ENCODE measurements at places on chromosomes 3 and 15. TPM values are rescaled to one million over a fixed set of nuclear protein-coding genes. Genes with fewer than 3 reads are reported as not detected.

Gene SIDT1
- total RNA-seq, result not detected

Gene ALPK3
- total RNA-seq, result 104 TPM

Gene AP3B2
- total RNA-seq, result not detected

Gene CSPG4
- total RNA-seq, result 4.7 TPM

Gene CCR3
- total RNA-seq, result not detected

Gene CXCR6
- total RNA-seq, result not detected

Gene MYRIP
- total RNA-seq, result 11.6 TPM

Gene WDR76
- 11.0 TPM for total RNA-seq

Gene NAALADL2
- 0.65 TPM for total RNA-seq

Gene UCN2
- not detected for total RNA-seq

Gene ATP10A
- 0.49 TPM for total RNA-seq

Gene PLS1
- total RNA-seq, result 1.8 TPM

Gene PAQR5
- under 0.01 TPM for total RNA-seq

Gene IQCF5
- total RNA-seq, result not detected

Gene GABRG3
- not detected for total RNA-seq

Gene EEF1AKMT4
- total RNA-seq, result 3.4 TPM

Gene ITPKA
- total RNA-seq, result 0.16 TPM

Gene ANKRD63
- total RNA-seq, result not detected

Gene GLCE
- total RNA-seq, result 56.7 TPM

Gene GABRR3
- not detected for total RNA-seq

Gene CTXN2
- total RNA-seq, result not detected

Gene ROPN1
- total RNA-seq, result not detected

Gene LDHAL6B
- not detected for total RNA-seq

Gene CPLX3
- not detected for total RNA-seq

Gene GNAT1
- total RNA-seq, result not detected

Gene CDC25A
- total RNA-seq, result 10.8 TPM

Gene THPO
- not detected for total RNA-seq

Gene ANKUB1
- total RNA-seq, result not detected

Gene CCDC66
- 8.1 TPM for total RNA-seq

Gene FSD2
- not detected for total RNA-seq

Gene TNNC1
- total RNA-seq, result not detected

Gene GOLGA8B
- total RNA-seq, result 7.4 TPM

Gene ITGA11
- 1.6 TPM for total RNA-seq

Gene CORO2B
- total RNA-seq, result 0.32 TPM

Gene DAZL
- not detected for total RNA-seq

Gene ECT2
- 27.1 TPM for total RNA-seq

Gene DISP2
- total RNA-seq, result 0.38 TPM

Gene LARP6
- total RNA-seq, result 7.1 TPM

Gene PARL
- total RNA-seq, result 21.0 TPM

Gene TMEM207
- not detected for total RNA-seq

Gene NMD3
- total RNA-seq, result 78.5 TPM

Gene NR2E3
- total RNA-seq, result 0.50 TPM

Gene WDR5B
- 2.1 TPM for total RNA-seq

Gene IL16
- total RNA-seq, result 4.9 TPM

Gene OCA2
- not detected for total RNA-seq

Gene GOLGA8J
- total RNA-seq, result 0.13 TPM

Gene CPB1
- total RNA-seq, result not detected

Gene ANKRD34C
- total RNA-seq, result not detected

Gene SLC12A1
- not detected for total RNA-seq

Gene PRSS50
- total RNA-seq, result not detected

Gene EIF4E3
- 1.9 TPM for total RNA-seq

Gene ELL3
- 3.1 TPM for total RNA-seq

Gene SLC2A2
- total RNA-seq, result not detected

Gene GABRB3
- total RNA-seq, result not detected

Gene GOLGA6L10
- total RNA-seq, result 1.3 TPM

Gene GALNT15
- 113 TPM for total RNA-seq

Gene RSRC1
- 33.7 TPM for total RNA-seq

Gene SCN11A
- 0.06 TPM for total RNA-seq

Gene ZBTB47
- total RNA-seq, result 15.3 TPM
